ENCODE measurements at places on chromosomes 11 and 22.

DNA sequence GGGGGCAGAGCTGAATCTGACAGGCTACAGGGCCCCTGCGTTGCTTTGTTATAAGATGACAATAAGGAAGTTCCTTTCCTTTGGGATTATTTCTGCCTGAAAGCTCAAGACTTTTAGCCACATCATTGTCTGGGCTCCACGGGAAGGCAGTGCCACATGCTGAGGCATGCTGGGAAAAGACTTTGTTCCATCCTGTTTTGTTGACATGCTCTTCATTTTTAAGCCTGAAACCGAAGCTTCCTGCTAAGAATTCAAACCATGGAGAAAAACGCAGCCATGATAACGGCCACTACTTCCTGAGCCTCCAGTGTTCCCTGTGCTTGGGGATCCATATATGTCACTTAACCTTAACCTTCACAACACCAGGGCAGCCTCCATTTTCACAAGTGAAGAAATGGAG is 5.5 kb upstream of the TCF20 start:
- DNase-seq = no peak

DNA sequence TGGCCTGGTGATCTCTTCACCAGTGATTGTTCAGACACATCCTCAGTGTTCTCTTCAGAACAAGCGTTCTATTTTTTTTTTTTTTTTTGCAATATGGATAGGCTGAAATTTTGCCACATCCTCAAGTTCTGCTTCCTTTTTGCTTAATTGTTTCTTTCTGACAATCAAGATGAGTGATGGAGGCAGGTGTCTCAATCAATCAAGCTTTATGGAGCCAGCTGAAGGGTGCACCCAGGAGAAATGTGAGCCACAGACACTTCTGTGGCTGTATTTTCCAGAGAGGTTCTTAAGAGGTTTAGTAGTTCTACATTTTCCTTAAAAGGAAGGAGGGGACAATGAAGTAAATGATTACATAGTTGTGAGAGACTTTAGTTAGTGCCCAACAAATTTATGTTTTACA is 43.9 kb upstream of the ASPHD2 start:
- DNase-seq = peak; percentile 24

GRCh38 chr11:124716591-124716990 is 23.2 kb upstream of the NRGN start:
- peak; percentile 57 for DNase-seq

DNA sequence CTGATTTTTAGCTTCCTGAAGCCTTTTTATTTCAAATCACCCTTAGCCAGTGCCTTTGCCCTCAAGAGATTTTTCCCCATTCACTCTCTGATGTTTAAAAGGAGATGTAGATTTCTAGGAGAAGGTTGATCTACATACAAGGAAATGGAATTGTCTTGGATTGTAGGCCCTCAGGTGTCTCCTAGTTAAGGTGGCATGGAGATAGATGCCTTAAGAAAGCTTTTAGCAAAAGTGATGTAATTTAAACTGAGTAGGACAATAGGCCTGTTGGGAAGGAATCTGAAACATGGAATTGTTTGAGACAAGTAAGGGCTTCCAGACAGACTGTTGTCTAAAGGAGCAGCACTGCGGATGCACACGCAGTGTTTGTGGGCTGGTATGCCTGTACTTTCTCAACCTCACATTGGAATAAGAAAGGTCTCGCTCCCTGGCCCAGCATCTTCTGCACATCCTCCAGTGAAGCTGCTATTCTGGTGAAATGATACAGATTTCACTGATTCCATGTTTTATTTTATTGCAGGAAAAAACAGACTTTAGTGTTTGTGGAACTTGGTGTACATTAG is 69.8 kb upstream of the SLC25A18 start:
- DNase-seq = no peak

- DNase-seq = no peak
These were observed 10.9 kb downstream of the TNNT3 start for GRCh38 chr11:1930462-1930830.

- no peak for DNase-seq
These were observed 293.3 kb upstream of the MPPED2 start for GRCh38 chr11:30879322-30880005.

- no peak for DNase-seq
These were observed 555.9 kb downstream of the INSC start for GRCh38 chr11:15670520-15671070.

DNA sequence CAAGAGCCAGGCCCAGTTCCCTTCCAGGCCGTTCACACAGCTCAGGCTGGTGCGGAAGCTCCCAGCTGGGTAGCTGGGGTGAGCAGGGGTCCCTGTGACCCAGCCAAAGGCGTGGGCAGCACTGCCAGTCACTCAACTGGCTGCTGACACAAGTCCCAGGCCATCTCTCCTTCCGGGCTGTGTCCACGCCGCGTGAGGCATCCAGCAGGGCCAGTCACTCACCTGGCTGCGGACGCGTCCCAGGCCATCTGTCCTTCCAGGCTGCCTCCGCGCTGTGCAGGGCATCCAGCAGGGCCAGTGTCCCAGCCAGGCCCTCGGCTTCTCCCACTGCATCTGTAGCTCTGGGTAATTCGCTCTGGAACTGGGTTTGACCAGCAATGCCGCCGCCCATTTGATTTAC is 184.2 kb downstream of the BRD1 start:
- no peak for DNase-seq

DNA sequence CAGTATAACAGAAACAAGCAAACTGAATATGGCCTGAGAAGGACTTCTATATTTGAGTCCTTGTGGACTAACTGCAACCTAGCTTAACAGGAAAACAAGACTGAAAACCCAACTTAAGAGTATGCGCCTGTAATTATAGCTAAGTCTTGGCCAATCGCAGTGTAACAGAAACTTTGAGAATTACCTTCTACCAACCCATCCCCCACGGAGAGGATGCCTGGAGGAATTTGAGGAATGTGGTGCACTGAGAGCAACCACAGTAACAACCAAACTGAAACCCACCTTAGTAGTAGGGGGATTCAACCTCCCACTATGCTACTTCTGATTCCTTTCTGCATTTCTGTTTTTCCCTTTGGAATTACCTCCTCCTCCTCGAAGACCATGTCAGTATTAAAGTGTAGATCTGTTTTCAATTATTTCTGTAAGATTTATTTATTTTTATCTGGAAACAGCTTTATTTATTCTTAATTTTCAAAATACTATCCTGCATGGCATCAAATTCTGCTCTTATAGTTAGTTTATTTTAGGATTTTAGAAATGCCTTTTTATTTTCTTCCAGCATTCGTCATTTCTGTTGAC is 393.6 kb downstream of the KCNA4 start:
- DNase-seq = no peak

DNA sequence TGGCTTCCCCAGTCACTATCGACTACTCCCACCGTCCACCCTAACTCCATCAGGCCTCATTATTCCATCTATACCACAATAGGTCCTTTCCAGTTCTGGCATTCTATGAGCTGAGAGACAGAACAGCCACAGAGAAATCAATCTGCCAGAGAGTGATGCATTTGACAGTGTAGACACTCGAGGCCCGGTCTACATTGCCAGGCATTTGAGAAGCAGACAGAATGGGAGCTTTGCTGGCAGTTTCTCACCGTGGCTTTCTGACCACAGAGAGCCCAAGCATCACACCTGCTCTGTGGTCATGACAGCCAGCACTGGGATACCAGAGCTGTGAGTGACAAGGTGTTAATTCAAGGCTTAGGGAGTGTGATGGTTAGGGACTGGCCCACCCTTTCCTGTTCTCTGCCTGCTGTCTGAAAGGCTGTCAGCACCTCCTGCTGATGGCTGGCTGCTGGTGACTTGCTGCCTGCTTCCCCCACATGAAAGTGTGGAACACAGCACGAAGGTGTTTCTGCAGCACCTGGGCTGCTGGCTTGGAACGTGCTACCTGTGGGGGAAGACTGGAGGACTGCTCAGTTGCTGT is 137.8 kb downstream of the KIRREL3 start:
- DNase-seq = no peak

- no peak for DNase-seq
These were observed 78.4 kb upstream of the SEZ6L start for GRCh38 chr22:26090821-26091220.

DNA sequence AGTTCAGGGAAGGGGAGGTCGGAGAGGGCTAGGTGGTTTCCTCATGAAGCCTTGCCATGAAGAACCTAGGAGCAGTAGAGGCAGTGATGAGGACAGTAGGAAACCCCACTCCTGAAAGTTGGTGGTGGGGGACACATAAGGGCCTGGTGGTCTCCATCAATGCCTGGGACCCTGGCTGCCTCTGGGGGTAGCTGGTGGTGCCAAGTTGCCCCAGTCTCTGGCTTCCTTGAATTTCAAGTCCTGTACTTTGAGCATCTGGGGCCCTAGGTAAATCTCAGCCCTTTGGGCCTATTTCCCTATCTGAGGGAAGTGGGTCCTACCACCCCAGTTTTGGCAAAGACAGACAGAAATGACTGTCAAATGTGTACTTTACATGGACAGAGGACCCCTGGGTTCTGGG is 28.1 kb downstream of the AMPD3 start:
- no peak for DNase-seq

DNA sequence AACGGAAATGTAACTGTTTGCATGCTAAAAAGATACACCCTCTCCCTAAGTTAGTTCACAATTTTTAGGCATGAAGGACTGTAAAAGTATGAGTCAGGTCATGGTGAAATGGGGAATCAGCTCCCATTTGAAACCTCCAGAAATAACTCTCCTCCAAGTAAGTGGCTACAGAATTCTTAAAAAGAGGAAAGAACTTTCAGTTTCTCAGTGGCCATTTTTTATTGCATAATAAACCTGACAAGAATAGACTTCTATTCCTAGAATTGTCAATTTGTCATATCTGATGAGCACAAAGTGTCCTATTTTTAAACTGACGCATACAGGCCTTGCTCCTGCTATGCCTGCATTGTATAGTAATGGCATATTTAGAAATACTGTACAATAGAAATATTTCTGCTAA is 612.2 kb downstream of the CNTN5 start:
- DNase-seq = no peak

- no peak for DNase-seq
These were observed 9.2 kb upstream of the GAB2 start for GRCh38 chr11:78426845-78427244.

GRCh38 chr11:86463120-86463519 is 88.4 kb downstream of the CCDC81 start:
- DNase-seq = no peak

- no peak for DNase-seq
These were observed 31.0 kb downstream of the MCM5 start for GRCh38 chr22:35430897-35431322.

GRCh38 chr11:73749118-73749517 is 11.8 kb downstream of the RAB6A start:
- DNase-seq = no peak

- DNase-seq = no peak
These were observed 12.1 kb downstream of the MYEOV start for GRCh38 chr11:69305885-69306540.

GRCh38 chr11:15613789-15614188 is 499.1 kb downstream of the INSC start:
- DNase-seq = no peak

DNA sequence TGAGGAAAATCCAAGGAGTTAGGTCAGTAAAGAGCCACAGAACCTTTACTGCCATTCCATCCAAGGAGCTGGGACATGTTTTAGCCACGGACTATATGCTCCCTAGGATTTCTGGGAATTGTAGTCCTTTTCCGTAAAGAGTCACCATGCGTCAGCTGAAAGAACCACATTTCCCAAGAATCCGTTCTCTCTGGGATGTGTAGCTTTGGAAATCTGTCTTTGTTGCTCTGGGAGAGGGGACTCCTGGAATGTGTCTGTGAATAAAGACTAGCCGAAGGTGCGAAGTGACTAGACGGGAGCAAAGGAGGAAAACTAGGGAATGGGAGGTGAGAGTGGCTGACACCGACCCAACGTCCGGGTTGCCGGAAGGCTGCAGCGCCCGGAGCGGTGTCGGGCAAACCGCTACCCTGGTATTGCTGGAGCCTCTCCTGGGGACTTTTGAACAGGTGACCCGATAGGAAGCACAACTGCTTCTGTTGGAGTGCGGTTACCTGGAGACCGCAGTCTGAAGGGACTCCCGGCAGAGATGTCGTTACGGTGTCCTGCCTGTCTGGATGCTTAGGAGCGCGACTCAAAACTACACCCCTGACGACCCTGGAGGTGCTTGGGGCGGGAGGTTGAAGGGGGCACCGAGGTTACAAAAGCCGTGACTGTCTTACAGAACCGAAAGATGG is at the start of gene IFTAP:
IFTAP (plus strand) TSS at position 187 of the 674 bp plus-strand sequence. CDS start 15,602 bp downstream, outside the sequence.
- peak; percentile 78 for DNase-seq

DNA sequence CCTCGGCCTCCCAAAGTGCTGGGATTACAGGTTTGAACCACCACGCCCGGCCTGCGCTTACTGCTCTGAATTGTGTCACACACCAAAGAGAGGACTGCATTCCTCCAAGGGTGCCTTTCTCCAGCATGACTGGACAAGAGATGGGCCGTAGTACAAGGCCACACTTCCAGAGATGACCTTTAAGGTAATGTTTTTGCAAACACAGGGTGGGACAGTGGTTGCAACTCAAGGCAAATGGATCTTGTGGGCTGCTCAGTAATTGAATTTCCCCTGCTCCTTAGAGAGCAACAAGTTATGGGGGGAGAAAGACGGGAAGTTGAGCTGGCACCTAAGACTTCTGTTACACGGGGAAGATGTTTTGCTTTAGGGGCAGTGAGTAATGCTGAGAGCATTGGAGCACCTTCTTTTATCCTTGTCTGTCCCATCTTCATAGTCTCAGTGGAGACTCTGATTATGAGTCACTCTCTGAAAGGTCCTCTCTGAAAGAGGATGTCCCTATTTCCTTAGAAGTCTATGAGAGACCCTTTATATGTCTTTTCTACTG is 66.3 kb downstream of the C11orf91 start:
- DNase-seq = no peak

- no peak for DNase-seq
These were observed 37.1 kb downstream of the ST3GAL4 start for GRCh38 chr11:126392633-126393013.

DNA sequence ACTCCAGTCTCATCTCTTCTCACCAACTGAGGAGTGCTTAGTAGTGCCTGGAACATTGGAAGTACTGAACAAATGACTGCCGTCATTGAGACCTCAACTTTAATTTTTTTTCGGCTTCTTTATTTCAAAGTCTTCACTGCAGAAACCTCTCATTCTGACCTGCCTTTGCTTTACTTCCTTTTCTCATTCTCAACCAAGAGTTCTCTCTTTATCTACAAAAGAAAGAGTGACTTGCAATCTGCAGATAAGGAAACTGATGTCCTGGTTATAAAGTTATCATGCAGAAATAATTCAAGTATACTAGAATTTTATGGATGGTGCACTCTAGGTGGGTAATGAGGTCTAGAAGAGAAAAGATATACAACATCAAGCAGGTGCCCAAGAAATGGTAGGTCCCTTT is 1.2 kb upstream of the EED start:
- no peak for DNase-seq

- no peak for DNase-seq
These were observed 63.4 kb downstream of the FLI1 start for GRCh38 chr11:128757235-128757711.

GRCh38 chr11:107777110-107777509 is 65.3 kb upstream of the SLN start:
- DNase-seq = no peak

- no peak for DNase-seq
These were observed 13.6 kb upstream of the PHOX2A start for GRCh38 chr11:72257570-72257969.

GRCh38 chr11:12802418-12803085 is 128.3 kb downstream of the TEAD1 start:
- DNase-seq = no peak
